ENCODE measurements at places on chromosomes 2 and 18.

DNA sequence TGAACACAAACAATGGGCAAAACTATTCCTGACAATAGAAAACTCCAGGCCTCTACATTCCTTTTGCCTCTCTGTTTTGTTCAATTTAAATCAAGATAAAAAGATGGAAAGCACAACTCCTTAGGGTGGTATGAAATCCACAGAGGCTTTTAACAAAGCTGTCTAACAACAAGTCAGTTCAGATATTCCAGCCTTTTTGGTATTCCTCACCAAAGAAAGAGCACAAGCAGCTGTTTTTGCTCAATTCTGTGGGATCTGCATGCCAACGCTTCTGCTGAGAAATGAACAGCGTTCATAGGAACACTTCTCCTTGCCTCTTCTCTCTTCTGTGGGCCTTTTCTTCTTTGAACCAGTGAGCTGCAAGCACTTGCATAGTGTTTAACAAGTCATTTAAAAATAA is 411.6 kb upstream of the TCF4 start:
- DNase-seq: no peak

DNA sequence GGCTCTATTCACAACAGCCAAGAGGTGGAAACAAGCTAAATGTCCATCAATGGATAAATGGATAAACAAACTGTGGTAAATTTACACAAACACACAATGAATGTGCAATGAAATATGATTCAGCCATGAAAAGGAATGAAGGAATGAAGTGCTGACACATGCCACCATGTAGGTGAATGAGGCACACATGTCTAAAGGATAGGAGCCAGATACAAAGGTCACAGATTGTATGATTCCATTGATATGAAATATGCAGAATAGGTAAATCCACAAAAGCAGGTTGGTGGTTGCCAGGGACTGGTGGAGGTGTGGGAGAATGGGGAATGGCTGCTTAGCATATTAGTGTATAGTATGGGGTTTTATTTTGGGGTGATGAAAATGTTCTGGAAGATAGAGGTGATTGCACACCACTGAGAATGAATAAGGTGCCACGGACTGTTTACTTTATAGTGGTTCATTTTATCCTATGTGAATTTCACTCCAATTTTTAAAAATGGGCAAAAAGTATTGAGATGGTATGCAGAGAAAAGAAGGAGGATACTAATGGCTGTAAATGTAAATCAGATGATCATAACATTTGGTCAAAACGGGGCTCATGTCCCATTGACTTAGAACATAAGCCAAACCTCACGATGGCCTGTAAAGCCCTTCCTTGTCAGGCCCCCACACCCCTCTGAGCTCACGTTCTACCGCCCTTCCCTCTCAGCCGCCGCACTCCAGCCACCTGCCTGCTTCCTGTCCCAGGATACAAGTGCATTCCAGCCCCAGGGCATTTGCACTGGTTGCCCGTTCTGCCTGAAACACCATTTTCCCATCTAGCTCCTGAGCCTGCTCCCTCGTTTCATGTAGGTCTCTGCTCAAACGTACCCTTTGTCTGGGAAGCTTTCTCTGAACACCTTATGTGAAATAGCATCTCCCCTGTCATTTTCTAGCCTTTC is 165.5 kb downstream of the DDX1 start:
- DNase-seq: no peak

DNA sequence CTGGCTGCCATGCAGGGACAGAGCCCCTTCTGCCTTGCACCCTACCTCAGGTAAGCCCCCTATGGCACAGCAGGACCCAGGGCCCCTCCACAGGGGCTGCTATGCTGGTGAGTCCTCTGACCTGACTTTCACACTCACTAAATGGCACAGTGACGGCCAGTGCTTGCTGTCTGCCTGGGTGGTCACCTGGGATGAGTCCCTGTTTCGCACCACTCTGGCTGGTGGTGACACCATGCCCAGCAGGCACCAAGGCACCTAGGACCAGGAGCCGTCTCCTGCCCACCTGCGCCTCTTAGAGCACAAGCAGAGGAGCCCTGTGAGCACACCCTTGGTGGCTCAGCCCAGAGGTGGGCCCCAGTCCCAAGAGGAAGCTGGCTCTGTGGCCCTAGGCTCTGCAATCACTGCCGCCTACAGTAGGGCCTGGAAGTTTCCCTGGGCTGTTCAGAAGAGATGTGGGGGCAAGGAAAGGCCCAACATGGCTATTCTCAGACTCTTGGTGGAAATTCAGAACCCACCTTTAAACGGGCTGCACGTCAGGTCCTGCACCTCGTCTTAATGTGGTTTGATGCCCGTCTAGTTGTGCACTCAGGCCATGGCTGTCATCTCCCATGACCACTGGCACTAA is 96.0 kb downstream of the PLB1 start:
- no peak for DNase-seq

- DNase-seq: no peak
These were observed 553.8 kb upstream of the FANCL start for GRCh38 chr2:58794916-58795315.

- no peak for DNase-seq
These were observed 11.8 kb upstream of the PROC start for GRCh38 chr2:127406454-127406853.

- DNase-seq: no peak
These were observed 87.6 kb downstream of the ALPK2 start for GRCh38 chr18:58541146-58541788.

Measured in stimulated activated CD4-positive, alpha-beta T cell treated with anti-CD3 and anti-CD28 coated beads, Interleukin-1b, Interleukin-23, amount 100 ng/mL, for 24 hours (primary cell).